Diencephalon (tissue), 1 donor: ENCODE measurements at places on chromosomes 5 and 9. TPM values are rescaled to one million over a fixed set of nuclear protein-coding genes. Genes with fewer than 3 reads are reported as not detected.

The FBP2 gene
- total RNA-seq, result 0.23 TPM

The PPP3R2 gene
- total RNA-seq, result 0.92 TPM

The IFNA2 gene
- not detected for total RNA-seq

The NPR3 gene
- 6.2 TPM for total RNA-seq

The SLC36A3 gene
- not detected for total RNA-seq

The BNC2 gene
- 2.5 TPM for total RNA-seq

The KCNV2 gene
- total RNA-seq, result not detected

The NR2F1-AS1 gene
- 82.4 TPM for total RNA-seq

The PCDHGB5 gene
- 24.0 TPM for total RNA-seq

The RANBP3L gene
- 15.5 TPM for total RNA-seq

The ERAP2 gene
- 12.7 TPM for total RNA-seq
